ENCODE measurements at places on chromosomes 7 and 10. TPM values are rescaled to one million over a fixed set of nuclear protein-coding genes. Genes with fewer than 3 reads are reported as not detected.

DNA sequence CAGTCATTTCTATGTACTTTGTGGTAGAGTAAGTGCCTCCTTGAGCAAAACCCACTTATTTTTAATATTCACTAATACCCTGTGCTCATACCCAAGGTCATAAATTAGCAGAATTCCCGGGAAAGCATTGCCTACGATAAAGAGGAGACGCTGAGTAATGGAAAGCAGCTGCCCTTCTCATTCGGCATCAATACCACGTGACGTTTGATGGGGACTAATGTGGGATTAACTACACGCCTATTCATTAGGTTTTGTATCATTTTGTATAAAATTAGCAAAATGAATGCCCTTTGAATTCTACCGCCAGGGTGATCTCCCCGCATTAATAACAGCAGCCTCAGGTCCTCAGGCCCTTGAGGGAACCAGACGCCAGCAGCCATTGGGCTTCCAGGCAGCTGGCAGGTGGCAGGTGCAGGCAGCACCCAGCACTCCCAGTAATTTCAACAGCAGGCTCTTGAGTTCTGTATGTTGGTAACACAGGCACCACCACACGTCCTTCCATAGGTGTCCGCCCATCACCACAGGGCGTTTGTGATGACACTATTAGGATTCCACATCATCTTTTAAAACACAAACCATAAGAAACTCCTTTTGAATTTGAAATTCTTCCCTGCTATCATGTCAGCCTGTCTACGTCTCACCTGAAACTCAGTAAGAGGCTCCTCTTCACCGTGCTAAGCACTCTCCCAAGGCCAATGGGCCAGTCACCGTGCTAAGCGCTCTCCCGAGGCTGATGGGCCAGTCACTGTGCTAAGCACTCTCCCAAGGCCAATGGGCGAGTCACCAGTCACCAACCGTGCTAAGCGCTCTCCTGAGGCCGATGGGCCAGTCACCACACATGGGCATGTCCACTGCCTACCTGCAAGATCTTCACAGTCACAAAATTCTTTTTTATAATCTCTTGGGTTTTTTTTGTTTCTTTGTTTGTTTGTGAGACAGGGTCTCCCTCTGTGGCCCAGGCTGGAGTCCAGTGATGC, 509.4 kb downstream of the PTPRN2 start:
- no peaks in the 10 kb centered on the region for H3K36me3 ChIP-seq
- H3K27ac ChIP-seq: no peak overlapping the region
- no peaks in the 10 kb centered on the region for H3K4me1 ChIP-seq

GRCh38 chr7:16851829-16852228, 30.0 kb downstream of the AGR3 start:
- DNase-seq: no peak
- H3K27me3 ChIP-seq: no peaks in the 10 kb centered on the region
- no peak overlapping the region for H3K27ac ChIP-seq
- H3K4me3 ChIP-seq: no peak overlapping the region
- no peaks in the 10 kb centered on the region for H3K36me3 ChIP-seq

DNA sequence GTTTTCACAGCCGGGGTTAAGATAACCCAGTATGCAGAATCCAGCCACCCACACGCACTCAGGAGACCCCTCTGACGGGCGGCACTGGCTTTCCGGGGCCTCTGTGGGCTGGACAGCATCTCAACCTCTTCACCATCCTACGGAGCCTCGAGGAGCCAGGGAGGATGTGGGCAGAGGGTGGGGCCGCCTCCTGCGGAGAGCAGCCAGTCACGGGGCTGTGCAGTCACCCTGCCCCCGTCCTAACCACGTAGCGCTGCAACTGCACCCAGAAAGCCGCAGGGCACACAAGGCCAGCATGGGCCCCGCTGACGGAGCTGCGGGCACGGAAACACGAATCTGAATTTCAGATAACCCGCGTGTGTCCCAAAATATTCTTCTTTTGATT, 270.3 kb downstream of the ELFN1 start:
- no peak overlapping the region for H3K27ac ChIP-seq
- no peak overlapping the region for H3K4me3 ChIP-seq
- H3K36me3 ChIP-seq: no peaks in the 10 kb centered on the region
- H3K27me3 ChIP-seq: no peaks in the 10 kb centered on the region
- peak; percentile 9 for DNase-seq

The NPTX2 gene
- polyA plus RNA-seq: 0.41 TPM

GRCh38 chr7:111081546-111082267, 9.2 kb upstream of the LRRN3 start:
- H3K4me1 ChIP-seq: peaks cover 34% of the 10 kb centered on the region
- no peaks in the 10 kb centered on the region for H3K36me3 ChIP-seq
- no peak for DNase-seq
- peak overlapping the region; percentile 68 for H3K27ac ChIP-seq
- H3K4me3 ChIP-seq: peak overlapping the region; percentile 33

- peaks cover 37% of the 10 kb centered on the region for H3K4me1 ChIP-seq
- H3K36me3 ChIP-seq: no peaks in the 10 kb centered on the region
- H3K27ac ChIP-seq: no peak overlapping the region
- H3K27me3 ChIP-seq: no peaks in the 10 kb centered on the region
Measured at GRCh38 chr7:106720641-106721040, 59.7 kb upstream of the CCDC71L start.

GRCh38 chr7:103821092-103821491, 168.4 kb downstream of the RELN start:
- H3K4me3 ChIP-seq: no peak overlapping the region
- no peaks in the 10 kb centered on the region for H3K27me3 ChIP-seq
- H3K36me3 ChIP-seq: no peaks in the 10 kb centered on the region
- DNase-seq: no peak
- H3K4me1 ChIP-seq: peaks cover 8% of the 10 kb centered on the region

DNA sequence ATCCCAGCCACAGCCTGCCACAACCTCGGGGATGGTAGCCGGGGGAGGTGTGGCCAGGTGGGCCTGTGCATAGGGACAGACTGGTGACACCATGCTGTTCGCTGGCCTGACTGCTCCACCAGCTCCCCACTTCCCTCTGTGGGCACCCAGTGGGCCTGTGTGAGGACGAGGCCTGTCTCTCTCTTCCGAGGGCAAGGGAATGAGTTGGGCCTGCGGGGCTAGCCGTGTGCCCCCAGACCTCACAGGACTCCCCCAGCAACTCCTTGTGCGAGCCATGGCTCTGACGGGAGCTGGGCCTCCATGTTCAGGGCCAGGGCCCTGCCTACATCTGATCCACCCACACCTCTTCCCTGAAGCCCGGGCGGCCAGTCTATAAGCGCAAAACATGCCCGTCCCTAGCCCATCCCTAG, 40.5 kb downstream of the PWWP2B start:
- no peaks in the 10 kb centered on the region for H3K4me1 ChIP-seq
- no peak overlapping the region for H3K4me3 ChIP-seq
- DNase-seq: no peak

GRCh38 chr7:37430640-37431039, 18.0 kb downstream of the ELMO1 start:
- no peak overlapping the region for H3K4me3 ChIP-seq
- H3K27ac ChIP-seq: no peak overlapping the region
- no peaks in the 10 kb centered on the region for H3K27me3 ChIP-seq
- H3K36me3 ChIP-seq: no peaks in the 10 kb centered on the region
- no peak for DNase-seq

DNA sequence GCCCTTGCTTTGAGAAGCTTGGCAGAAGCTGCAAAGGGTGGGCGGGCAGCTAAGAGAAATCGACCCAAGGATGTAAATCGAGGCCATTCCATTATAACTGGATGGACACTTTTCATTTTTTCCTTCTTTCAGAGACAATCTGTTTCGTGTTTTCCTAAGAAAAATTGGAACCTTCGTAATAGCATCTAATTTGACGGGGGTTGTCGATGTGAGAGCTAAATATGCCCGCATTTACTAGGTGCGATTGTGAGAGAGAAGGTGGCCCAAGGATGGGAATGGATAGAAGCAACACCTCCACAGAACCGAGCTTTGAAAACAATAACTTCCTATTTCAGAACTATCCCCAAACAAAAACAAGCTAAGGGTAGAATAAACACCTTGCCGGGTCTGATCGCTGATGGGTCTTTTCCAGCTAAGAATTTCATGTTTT, 848 bp upstream of the HOXA4 start:
- H3K4me3 ChIP-seq: peak overlapping the region; percentile 78
- DNase-seq: peak; percentile 58
- H3K4me1 ChIP-seq: peaks cover 23% of the 10 kb centered on the region
- peak overlapping the region; percentile 70 for H3K27ac ChIP-seq

The GSTK1 gene
- polyA plus RNA-seq: 149 TPM

The HTR7 gene
- 0.53 TPM for polyA plus RNA-seq

GRCh38 chr7:98049034-98049433, 57.6 kb upstream of the LMTK2 start:
- H3K4me3 ChIP-seq: no peak overlapping the region
- H3K4me1 ChIP-seq: no peaks in the 10 kb centered on the region
- no peak overlapping the region for H3K27ac ChIP-seq
- no peak for DNase-seq
- 0 out of 2 replicates have a peak, but pooled peaks cover 5% of the 10 kb centered on the region for H3K27me3 ChIP-seq

DNA sequence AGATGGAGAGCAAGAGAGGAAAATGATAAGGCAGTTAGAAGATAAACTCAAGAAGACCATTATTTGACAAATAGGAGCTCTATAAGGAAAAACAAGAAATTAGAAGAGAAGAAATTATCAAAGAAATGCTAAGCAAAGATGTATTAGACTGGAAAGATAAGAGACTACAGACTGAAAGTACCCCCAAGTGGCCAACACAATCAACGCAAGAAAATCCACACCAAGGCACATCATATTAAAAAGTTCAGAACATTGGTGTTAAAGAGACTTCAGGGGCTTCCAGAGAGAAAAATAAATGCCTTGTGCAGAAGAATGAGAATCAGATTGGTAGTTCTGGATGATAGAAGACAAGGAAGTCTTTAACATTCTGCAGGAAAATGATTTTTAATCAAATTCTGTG, 46.0 kb downstream of the SH2D4B start:
- H3K4me1 ChIP-seq: no peaks in the 10 kb centered on the region
- no peak overlapping the region for H3K27ac ChIP-seq
- H3K4me3 ChIP-seq: no peak overlapping the region
- H3K27me3 ChIP-seq: peaks cover 14% of the 10 kb centered on the region

DNA sequence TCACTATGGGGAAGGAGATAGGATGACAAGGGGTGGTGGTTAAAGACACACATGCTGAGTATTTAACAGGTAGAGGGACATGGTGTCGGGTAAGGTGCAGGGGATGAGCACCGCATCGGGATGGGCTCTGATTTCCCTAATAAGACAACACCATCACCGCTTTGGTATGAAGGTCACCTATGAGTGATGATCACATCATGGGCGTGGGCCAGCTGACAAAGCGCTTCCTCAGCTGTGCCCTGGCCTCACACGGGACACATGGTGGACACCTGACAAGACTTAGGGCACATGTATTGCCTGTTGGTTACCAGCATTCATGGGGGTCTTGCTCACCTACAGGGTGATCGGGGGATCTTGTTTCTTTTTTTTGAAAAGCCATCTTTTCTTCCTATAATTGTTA, 12.8 kb downstream of the C7orf57 start:
- H3K27ac ChIP-seq: no peak overlapping the region
- no peaks in the 10 kb centered on the region for H3K27me3 ChIP-seq
- H3K36me3 ChIP-seq: no peaks in the 10 kb centered on the region
- no peak overlapping the region for H3K4me3 ChIP-seq

GRCh38 chr7:71824006-71824760, 588.0 kb downstream of the CALN1 start:
- DNase-seq: peak; percentile 1
- H3K27me3 ChIP-seq: no peaks in the 10 kb centered on the region
- H3K27ac ChIP-seq: no peak overlapping the region
- H3K4me3 ChIP-seq: no peak overlapping the region
- H3K4me1 ChIP-seq: no peaks in the 10 kb centered on the region

The CYP3A5 gene
- polyA plus RNA-seq: 0.33 TPM

DNA sequence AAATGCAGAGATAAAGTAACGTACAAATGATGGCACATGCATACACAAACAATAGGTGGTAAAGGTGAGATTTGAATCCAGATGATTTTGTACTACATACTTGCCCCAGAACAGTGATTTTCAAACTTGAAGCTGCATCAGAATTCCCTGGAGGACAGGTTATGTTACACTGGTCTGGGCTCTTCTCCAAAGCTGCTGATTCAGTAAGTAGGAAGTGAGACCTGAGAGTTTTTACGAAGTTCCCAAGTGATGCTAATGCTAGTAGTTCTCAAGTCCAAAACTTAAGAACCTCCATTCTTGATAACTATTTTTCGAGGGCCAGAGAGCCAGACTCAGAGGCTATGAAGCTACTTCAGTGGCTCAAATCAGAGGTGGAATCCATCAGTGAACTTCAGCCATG, 159.0 kb upstream of the POM121L12 start:
- H3K4me1 ChIP-seq: no peaks in the 10 kb centered on the region
- no peak for DNase-seq
- H3K4me3 ChIP-seq: no peak overlapping the region
- H3K36me3 ChIP-seq: no peaks in the 10 kb centered on the region
- H3K27me3 ChIP-seq: no peaks in the 10 kb centered on the region

The PRPS1L1 gene
- not detected for polyA plus RNA-seq

DNA sequence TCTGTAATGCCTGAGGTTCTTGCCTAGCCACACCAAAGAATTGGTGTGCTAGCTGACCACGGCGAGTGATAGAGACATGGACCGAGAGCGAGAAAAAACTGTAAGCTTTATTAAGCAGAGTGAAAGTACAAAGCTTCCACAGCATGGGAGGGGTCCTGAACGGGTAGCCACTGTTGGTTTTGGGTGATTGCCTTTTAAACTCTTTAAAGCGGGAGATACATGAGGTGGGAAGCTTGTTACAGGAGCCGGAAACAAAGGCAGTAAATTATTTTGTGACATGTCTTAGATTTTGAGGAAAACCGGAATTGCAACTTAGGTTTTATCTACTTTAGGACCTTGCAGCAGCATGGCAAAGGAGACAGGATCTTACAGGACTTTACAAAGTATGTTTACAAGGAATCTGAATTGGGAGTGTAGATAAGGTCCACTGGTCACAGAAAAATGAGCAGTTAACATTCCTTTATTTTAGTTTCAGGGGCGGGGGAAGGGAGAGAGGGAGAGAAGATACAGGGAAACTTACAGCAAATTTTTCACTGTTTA, 252.7 kb upstream of the MBL2 start:
- H3K4me3 ChIP-seq: peak overlapping the region; percentile 67
- H3K27me3 ChIP-seq: no peaks in the 10 kb centered on the region
- H3K4me1 ChIP-seq: peaks cover 8% of the 10 kb centered on the region
- peak; percentile 35 for DNase-seq
- no peaks in the 10 kb centered on the region for H3K36me3 ChIP-seq
